ENCODE measurements at places on chromosomes 12 and 14.

- peak; percentile 13 for DNase-seq
These were observed 56.4 kb upstream of the PIWIL1 start for GRCh38 chr12:130281153-130281799.

- DNase-seq: no peak
These were observed 21.8 kb downstream of the PLEKHG3 start for GRCh38 chr14:64725879-64726584.

DNA sequence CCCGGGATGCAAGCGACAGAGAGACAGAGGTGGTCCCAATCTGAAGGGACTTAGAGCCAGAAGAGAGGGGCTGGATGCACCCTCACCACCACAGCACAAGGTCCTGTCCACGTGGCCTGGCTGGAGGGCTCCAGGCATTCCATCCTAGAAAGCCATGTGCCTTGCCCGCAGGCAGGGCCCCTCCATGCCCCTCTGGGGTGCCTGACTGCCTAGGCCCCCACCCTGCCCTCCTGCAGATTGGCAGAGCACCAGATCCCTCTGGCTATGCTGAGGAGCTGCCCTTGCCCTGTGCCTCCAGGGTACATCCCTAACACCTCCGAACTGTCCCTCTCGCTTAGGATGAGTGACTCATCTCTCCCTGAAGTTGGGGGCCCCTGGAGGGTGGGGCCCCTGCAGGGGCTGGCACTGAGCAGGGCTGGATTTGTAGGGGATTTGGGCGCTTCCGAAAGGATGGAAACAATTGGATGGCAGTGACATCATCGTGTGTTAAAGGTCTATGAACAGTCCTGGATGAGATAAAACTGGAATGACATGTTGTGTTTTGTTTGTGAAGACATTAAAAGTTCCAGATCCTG lies 50.9 kb downstream of the CHGA start:
- no peak for DNase-seq

GRCh38 chr12:121413917-121414316 lies 14.0 kb downstream of the RNF34 start:
- DNase-seq: no peak

GRCh38 chr12:32918890-32919801 lies 22.6 kb upstream of the PKP2 start:
- DNase-seq: no peak

GRCh38 chr12:1620092-1620491 lies 8.9 kb upstream of the WNT5B start:
- DNase-seq: no peak

DNA sequence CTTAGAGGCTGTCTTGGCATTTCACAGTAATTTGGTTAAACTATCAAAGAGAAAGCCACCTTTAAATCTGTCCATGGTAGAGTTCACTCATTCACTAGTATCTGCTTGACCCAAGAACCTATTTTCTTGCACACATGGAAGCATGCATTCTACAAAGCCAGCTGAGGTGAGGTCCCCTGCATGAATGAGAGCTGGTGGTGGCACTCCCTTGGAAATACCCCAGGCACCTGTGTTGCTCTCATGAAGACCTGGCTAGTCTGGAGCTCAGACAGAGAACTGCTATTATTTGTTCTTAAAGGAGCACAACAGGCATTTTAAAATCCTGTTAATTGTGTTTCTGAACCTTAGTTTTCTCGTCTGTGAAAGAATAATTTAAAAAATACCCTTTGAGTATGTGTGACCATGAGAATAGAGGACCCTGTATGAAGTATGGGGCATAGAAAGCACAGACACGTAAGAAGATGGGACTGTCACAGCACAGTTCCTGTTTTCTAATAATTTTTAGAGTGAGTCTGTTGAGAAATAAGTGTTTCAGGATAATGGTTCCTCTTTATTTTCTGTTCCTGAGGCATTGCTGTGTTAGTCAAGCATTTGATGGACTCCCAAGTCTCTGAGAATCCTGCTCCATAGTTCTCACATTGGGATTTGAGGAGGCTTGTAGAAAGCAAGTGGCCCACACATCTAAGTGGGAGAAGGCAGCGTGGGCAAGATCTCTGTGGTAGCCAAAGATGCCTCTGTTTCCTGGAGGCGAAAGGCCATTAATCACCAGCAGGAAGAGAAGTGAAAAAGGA lies 10.9 kb downstream of the RGS6 start:
- peak; percentile 43 for DNase-seq

GRCh38 chr14:32397861-32398640 lies 69.0 kb downstream of the AKAP6 start:
- no peak for DNase-seq

GRCh38 chr12:12613344-12613743 lies 1.7 kb downstream of the CREBL2 start:
- DNase-seq: no peak

- DNase-seq: no peak
These were observed 33.4 kb downstream of the GUCY2C start for GRCh38 chr12:14663002-14663401.

GRCh38 chr12:580813-581212 lies 82.4 kb downstream of the NINJ2 start:
- no peak for DNase-seq

GRCh38 chr12:47078733-47079467 lies 521 bp upstream of the PCED1B start:
- peak; percentile 3 for DNase-seq

- DNase-seq: no peak
These were observed 117.4 kb downstream of the PLEKHA5 start for GRCh38 chr12:19246933-19247332.

- DNase-seq: no peak
These were observed 211.5 kb downstream of the PHLDA1 start for GRCh38 chr12:75820071-75820470.

- no peak for DNase-seq
These were observed 74.3 kb upstream of the ST8SIA1 start for GRCh38 chr12:22408610-22409376.

DNA sequence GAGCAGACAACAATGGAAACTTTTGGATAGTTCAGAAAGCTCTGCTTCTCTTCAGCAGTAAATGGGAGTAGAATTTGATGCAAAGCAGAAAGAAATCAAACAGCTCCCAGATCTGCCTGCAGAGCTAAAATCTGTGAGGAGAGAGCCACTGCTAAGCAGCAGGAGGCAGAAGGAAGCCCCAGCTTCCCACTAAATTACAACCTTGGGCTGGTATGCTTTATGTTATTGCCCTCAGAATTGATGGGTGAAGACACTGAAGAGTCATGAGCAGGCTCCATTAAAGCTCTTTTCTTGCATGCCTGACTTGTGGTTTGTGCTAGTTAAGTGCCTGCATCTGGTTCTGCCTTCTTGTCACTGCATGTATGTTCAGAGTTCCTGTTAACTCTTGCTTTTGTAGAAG lies 8.4 kb downstream of the ZC2HC1C start:
- DNase-seq: no peak

GRCh38 chr12:130698106-130698505 lies 18.0 kb downstream of the RIMBP2 start:
- no peak for DNase-seq

All from GM06990 (cell line).